ENCODE measurements at places on chromosomes 5 and 9. TPM values are rescaled to one million over a fixed set of nuclear protein-coding genes. Genes with fewer than 3 reads are reported as not detected.

Gene EIF4E1B
- not detected for total RNA-seq

- DNase-seq, result peak; percentile 88
These were observed 13.8 kb upstream of the PUM3 start for GRCh38 chr9:2857564-2858198.

GRCh38 chr5:173890195-173890991 is 2.2 kb downstream of the CPEB4 start:
- peak; percentile 56 for DNase-seq

DNA sequence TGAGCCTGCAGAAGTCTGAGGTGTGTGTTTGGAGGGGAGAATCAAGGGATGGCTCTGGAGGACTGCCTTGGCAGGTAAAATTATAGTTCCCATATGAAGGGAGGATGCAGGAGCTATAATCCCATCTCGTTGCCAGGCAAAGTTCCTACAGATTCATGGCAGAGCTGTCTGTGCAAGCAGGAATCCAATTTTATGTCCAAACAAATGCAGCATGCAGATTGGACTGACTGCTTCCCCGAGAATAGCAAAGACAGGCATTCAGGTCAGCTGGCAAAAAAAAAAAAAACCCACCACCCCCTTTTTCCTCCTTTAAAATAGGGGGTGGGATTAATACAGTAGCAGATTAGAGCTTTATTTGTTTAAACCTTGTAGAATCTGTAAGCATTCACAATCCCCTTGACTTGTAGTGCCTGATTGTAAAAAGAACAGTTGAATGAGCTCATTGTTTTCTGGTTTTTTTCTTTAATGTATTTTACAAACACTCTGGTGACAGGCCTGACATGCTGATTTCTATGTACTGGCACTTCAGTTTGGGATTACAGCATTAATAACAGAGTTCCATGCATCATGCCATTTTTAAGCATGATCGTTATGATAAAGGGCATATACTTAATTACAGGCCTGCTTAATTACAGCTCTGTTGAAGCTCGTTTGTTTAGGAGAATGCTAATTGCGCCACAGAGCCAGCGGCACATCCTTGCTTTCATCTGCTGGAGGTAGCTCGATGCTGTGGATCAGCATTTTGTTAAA is 141.4 kb upstream of the LMX1B start:
- no peak for DNase-seq

DNA sequence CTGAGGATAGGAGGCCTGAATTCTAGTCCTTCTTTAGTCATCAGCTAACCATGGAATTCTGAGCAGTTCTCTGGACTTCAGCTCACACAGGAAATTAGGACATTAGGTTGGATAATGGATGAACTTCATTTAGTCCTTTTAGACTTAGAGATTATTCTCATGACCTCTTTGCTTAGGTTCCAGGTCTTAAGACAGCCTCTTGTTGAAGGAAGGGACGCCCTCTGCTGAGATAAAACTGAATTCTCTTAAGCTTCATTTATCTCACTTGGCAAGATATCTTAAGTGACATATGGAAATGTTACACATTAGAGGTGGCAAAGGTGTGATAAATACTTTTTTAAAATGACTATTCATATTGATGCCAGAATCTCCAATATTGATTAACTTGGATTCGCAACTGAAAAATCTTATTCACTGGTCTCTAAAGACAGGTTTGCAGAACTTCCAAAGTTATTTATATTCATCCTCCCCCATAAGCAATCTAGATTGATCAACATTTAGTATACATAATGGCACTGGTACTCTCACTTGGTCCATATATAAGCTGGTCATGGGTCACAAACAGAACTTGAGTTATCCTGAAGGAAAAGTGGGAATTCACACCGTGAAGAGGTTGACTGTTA is 16.9 kb upstream of the ZNF366 start:
- peak; percentile 77 for DNase-seq

DNA sequence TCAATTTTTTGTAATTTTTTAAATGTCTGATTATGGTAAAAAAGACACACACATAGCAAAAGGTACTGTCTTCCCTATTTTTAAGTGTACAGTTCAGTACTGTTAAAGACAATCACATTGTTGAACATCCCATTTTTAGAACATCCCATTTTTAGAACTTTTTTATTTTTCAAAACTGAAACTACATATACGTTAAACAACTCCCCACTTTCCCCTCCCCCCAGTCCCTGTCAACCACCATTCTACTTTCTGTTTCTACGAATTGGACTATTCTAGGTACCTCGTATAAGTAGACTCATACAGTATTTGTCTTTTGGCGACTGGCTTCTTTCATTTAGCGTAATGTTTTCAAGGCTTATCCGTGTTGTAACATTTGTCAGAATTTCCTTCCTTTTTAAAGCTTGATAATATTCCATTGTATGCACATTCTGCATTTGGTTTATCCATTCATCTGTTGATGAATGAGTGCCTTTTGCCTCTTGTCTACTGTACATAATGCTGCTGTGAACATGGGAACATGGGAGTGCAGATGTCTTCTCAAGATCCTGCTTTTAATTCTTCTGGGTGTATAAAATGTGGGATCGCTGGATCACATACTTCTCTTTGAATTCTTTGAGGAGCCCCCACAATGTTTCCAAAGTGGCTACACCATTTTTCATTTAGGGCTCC is 154.0 kb downstream of the PIK3R1 start:
- DNase-seq, result no peak
